ENCODE measurements at places on chromosomes 3 and 15. TPM values are rescaled to one million over a fixed set of nuclear protein-coding genes. Genes with fewer than 3 reads are reported as not detected.

The LYZL4 gene
- not detected for total RNA-seq

The SLC24A5 gene
- not detected for total RNA-seq

The RBMS3 gene
- total RNA-seq, result 0.58 TPM

The NOX5 gene
- total RNA-seq, result not detected

The CP gene
- not detected for total RNA-seq

The CNTN3 gene
- total RNA-seq, result not detected

The JAGN1 gene
- total RNA-seq, result 29.0 TPM

The TOPBP1 gene
- total RNA-seq, result 65.9 TPM

Measured in activated naive CD4-positive, alpha-beta T cell treated with anti-CD3 and anti-CD28 coated beads, Interleukin-2, amount 10 ng/mL, durations not matched to agents 5 hours and 36 hours (primary cell).